ENCODE measurements at places on chromosomes 11 and 22.
A peak's percentile ranks its signal among the peaks of the same experiment; 100 is the strongest.

- DNase-seq, result no peak
These were observed 104.6 kb upstream of the FGF3 start for GRCh38 chr11:69923641-69924307.

GRCh38 chr11:25612806-25613205 is 719.1 kb upstream of the ANO3 start:
- no peak for DNase-seq

DNA sequence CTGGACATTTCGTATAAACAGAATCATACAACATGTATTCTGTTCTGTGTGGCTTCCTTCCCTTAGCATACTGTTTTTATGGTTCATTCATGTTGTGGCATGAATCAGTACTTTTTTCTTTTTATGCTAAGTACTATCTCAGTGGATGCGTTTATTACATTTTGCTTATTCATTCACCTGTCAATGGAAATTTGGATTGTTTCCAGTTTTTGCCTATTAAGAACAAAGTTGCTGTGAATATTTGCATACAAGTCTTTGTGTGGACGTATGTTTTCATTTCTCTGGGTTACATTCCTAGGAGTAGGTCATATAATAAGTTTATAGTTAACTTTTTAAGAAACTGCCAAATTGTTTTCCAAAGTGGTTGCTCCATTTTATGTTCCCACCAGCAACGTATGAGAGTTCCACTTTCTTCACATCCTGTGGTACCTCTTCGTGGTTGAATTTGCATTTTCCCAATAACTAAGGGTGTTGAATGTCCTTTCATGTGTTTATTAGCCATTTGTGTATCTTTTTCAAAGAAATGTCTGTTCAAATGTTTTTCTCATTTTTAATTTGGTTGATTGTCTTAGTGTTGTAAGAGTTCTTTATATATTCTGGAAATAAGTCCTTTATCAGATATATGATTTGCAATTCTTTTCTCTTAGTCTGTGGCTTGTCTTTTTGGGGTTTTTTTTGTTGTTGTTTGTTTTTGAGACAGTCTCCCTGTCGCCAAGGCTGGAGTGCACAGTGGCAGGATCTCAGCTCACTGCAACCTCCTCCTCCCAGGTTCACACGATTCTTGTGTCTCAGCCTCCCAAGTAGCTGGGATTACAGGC is 46.0 kb upstream of the MICAL2 start:
- DNase-seq, result no peak

DNA sequence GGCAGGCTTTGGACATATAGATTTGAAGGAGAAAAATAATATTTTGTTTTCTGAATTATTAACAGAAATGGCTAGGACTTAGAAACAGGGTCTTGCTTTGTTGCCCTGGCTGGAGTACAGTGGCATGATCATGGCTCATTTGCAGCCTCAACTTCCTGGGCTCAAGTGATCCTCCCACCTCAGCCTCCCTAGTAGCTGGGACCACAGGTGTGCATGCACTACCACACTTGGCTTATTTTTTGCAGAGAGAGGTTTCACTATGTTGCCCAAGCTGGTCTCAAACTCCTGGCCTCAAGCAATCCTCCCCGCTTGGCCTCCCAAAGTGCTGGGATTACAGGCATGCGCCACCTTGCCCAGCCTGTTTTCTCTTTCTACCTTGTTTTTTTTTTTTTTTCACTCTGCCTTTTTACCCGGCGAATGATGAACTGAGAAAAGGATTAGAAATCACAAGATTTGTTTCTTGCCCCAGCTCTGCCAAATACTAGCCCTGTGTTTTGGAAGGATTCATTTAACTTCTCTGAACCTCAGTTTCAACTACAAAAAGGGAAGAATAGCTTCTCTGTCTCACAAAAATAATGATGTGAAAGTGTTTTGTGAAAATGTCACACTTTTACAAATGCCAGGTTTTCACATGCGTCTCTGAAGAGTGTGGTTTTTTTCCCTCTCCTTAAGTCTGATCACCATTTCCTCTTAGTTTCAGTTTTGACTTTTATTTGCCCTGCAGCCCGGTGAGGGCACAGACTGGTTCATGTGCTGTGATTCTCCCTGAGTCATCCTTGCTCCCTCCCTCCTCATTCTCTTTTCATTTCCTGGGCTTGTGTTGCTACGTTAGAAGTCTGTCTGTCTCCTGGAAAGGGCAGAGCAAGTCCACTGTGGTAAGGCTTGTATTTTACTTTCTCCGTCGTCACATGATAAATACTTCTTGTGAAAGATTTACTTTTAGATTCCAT is 67.7 kb downstream of the BCL2L13 start:
- DNase-seq, result peak; percentile 6

DNA sequence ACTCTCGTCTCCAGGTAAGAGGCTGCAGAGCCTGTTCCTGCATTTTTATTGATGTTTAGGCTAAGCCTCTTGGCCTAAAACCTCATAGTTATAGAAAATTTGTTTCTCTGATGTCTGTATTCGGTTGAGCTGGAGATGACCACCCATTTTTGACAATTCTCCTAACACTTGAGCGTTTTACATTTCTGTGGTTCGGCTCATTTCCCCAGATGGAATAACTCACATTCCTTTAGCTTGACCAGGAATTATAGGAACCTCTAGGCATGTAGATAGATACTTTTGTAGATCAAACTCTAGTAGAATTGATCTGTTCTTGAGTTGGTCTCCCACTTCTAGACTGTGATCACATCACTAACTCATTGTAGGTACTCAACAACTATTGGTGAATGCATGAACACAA is 172.6 kb upstream of the CADM1 start:
- DNase-seq, result no peak

GRCh38 chr11:62874851-62875250 is 5.8 kb upstream of the SLC3A2 start:
- DNase-seq, result no peak

- DNase-seq, result no peak
These were observed 164.8 kb upstream of the GRK3 start for GRCh38 chr22:25399649-25400151.

DNA sequence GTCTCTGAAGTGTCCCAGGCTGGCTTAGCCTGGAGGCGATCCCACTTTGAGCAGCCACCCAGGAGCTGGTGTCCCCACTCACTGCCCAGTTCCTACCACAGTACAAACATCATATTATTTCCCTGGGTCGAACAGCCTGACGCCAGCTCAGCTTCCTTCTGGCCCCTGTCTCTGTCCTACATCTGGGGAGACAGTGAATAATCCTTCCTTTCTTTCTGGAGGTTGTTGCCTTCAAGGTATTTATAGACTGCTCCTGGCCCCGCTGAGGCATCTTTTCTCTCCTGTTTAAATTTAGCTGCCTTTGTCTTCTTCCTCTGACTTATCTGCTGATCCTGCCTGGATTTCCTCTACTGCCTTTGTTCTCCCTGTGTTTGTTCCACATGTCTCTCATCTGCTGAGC is 56.8 kb upstream of the LRRC55 start:
- no peak for DNase-seq

DNA sequence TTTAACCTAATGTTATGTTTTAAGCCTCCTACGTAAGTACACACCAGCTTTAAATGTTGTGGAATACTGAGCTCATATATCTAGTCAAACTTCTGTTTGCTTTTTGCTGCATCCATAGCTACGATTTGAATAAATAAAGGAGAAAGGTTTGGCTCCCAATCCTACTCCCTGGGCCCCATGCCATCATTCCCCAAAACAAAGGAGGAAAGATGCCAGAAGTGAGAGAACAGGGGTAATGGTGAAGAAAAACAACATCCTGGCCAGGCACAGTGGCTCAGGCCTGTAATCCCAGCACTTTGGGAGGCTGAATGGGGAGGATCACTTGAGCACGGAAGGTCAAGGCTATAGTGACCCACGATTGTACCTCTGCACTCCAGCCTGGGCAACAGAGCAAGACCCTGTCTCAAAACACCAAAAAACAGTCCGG is 26.5 kb downstream of the SCGB1A1 start:
- no peak for DNase-seq

GRCh38 chr11:3130269-3131071 is 34.6 kb downstream of the OSBPL5 start:
- no peak for DNase-seq

DNA sequence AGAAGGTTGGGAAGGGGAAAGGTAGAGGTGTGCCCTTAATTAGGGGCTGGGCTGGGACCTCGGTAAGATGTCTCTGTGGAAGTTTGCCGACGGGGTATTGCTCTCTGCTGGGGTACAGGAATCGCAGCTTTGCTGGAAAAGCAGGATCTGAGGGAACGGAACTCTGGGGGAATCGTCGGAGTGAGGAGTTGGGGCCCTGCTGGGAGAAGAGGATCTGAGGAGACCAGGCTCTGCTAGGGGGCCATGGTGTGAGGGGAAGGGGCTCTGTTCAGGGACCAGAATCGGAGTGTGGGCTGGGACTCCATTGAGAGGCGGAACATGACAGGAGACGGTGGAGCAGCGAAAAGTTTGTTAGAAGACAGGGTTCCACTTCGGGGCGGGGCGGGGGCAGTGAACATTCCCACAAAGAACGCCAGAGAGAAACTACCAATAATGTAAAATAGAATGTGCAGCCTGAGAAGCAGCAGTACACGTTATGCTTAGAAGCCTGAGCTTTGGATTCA is 456 bp downstream of the AAMDC start:
- DNase-seq, result peak; percentile 25

DNA sequence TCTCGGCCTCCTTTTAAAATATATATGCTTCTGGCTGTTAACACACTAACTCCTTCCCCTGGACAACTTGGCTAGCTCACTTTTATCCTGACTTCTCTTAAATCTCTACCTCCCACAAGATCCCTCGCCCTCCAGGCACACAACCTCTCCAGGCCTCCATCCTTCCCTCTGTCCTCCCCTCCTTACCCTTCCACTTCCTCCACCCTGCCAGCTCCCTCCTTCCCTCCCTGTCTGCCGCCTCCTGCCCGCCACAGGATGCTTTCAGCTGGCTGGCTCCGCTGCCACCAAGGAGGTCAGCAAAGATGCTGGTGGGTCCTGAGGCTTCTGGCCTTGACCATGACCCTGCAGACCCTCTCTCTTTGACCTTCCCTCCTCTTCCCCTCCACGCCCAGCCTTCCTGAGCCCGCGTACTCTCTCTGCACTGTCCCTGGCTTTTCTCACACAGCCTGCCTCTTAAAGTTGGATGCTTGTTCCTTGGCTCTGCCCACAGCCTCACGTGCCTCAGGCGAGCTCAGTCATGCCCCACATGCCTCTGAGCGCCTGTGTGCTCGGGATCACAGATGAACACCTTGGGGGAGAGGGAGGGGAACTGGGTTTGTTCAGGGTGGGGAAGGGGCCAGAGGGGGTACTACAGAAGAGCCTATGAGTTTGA is 6.7 kb downstream of the NFAM1 start:
- DNase-seq, result no peak

DNA sequence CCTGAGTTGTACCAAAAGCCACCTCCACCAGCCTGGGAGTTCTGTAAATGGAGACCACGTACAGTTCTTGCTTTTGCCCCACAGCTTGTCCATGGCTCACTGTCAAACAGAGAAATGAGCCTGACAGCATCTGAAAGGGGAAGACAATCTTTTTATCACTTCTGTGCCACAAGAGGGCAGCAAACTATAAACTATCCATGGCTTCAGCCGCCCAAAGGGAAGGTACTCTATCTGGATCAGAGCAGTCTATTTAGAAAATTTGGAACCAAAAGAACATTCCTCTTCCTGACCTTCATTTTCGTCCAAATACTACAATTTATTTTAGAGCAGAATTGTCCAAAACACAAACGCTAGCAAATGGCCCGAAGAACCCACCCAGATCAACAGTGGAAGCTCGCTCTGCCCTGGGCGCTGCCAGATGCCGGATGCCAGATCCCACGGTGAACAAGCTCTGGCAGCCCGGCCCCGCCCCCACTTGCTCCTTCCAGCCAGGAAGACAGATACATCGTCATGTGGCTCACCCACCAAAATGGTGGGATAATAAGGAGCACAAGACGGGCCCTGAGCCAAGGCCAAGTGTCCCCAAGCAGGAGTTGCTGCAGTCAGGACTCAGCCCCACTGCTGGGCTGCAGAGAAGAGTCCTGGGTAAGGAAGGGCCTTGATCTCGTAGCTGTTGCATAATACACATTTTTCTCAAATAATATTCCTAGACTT is 23.9 kb upstream of the SCGB1A1 start:
- peak; percentile 71 for DNase-seq

DNA sequence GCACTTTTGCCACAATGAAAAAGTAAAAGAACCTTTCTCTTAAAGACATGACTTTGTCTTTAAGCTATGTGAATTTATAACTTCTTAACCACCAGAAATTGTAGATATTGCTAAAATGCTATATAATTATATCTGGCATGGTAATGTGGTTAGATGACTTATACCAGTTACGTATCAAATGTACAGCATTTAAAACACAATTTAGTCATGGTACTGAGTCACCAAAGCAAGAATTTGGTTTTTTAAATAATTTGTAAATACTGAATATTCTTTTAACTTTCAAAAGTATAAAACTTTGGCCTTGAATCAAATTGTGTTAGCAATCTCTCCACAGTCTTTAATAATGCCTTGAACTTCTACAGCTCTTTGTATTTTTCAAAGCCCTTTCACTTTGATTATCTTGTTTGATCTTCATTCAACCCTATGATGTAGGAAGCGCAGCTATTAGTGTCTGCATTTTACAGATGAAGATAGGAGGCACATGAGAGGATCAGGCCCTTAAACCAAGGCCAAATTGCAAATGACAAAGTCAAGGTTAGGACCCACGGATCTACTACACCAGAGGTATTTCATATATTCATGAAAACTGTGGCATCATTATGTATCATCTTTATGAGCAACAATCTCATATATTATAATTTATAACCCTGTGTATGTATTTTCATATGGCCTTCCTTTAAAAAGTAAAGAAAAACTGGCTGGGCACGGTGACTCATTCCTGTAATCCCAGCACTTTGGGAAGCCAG is 4.4 kb upstream of the SYTL2 start:
- no peak for DNase-seq

GRCh38 chr11:5631969-5632635 is 7.3 kb downstream of the TRIM34 start:
- DNase-seq, result no peak

GRCh38 chr11:80443177-80443576 is 1002.3 kb upstream of the TENM4 start:
- DNase-seq, result no peak

- DNase-seq, result peak; percentile 31
These were observed 19.7 kb upstream of the DNAJB13 start for GRCh38 chr11:73931039-73931645.

DNA sequence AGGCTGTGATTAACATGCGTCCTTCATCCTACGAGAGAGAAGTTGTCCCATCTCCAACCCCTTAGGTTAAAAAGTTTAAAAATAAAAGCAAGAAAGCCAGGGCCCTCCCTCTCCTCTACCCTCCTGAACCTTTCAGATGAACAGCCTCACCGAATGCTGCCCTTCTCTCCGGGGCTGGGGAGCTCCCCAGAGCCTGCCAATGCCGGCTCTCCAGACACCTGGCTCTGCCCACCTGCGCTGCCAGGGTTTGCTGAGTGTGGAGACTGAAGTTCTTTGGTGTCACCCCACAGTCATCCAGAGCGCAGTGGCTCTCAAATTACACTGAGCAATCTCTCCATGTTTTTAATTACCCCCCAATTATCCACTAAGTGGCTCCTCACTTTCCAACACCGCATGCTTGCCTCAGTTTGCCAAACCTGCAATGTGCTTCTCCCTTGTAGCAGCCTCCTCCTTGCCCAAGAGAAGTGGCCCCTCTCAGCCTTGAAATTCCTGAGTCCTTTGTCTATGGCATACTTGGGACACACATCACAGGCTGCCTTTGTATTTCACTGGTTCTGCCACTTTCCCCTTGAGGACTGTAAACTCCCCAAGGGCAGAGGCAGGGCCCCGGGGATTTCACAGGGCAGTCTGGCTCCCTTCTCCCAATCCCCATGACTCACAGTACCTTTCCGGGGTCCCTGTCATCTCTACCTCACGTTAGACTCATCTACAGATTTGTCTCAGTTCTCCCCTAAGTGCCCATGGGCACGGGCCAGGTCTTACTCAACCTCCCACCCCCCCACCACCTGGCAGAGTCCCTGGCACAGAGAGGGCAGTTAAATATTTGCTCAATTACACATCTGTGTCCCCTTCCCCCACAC is 2.0 kb downstream of the MYH9 start:
- DNase-seq, result no peak
